Naive thymus-derived CD8-positive, alpha-beta T cell (primary cell): ENCODE measurements at places on chromosomes 13 and 19. TPM values are rescaled to one million over a fixed set of nuclear protein-coding genes. Genes with fewer than 3 reads are reported as not detected.
A peak's percentile ranks its signal among the peaks of the same experiment; 100 is the strongest.

GRCh38 chr19:8361921-8362793 lies 1.8 kb upstream of the ANGPTL4 start:
- H3K4me3 ChIP-seq = no peak overlapping the region
- DNase-seq = no peak
- H3K27me3 ChIP-seq = peaks cover 24% of the 10 kb centered on the region
- no peaks in the 10 kb centered on the region for H3K36me3 ChIP-seq
- no peak overlapping the region for H3K27ac ChIP-seq
- H3K4me1 ChIP-seq = peaks cover 9% of the 10 kb centered on the region

DNA sequence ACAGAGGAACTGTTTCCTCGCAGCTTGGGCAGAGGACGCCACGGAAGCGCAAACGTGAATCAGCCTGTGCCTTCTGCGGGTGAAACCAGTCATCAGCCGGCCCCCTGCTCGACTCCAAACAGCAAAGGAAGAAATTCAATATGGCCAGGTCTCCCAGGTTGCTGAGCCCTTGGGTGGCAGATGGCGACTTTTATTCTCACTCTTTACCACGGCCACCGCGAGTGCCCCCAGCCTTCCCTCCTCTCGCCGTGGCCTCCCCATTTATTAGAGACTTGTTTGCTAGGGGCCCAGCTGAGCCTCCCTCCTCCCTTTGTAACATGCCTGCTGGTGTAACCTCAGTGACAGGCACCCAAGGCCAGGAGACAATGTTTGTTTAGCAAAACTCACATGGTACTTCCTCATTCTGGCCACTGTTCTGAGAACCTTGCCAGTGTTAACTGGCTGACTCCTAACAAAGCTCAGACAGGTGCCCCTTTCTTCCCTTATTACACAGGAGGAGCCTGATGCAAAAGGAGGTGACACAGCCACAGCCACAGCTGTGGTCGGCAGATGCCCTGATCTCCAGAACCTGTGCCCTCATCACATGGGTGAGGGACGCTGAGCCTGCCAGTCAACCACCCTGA lies 5.8 kb downstream of the RAB20 start:
- H3K4me3 ChIP-seq = no peak overlapping the region
- H3K27ac ChIP-seq = peak overlapping the region; percentile 7
- DNase-seq = no peak
- H3K36me3 ChIP-seq = peaks cover 5% of the 10 kb centered on the region
- H3K27me3 ChIP-seq = no peaks in the 10 kb centered on the region

GRCh38 chr19:15631817-15632216 lies 8.9 kb upstream of the CYP4F3 start:
- H3K27ac ChIP-seq = no peak overlapping the region
- peaks cover 20% of the 10 kb centered on the region for H3K27me3 ChIP-seq
- no peak overlapping the region for H3K4me3 ChIP-seq
- peaks cover 5% of the 10 kb centered on the region for H3K4me1 ChIP-seq

DNA sequence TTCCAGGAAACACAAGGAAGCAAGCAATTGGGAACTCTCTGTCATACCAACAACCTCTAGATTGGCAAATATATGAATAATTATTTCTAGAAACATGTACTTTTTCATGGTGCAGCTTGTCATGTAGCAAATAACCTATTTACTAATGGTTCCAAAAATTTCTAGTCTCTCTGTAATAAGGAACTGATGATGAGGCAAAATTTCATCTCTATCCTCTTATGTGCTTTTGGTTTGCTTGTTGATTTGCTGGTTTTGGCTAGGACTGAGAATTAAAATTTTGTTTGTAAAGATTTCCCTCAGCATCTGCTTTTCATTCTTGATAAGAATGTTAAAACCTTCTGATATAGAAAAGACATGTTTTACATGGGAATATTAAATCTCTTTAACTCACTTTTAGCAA lies 123.2 kb upstream of the UFM1 start:
- no peaks in the 10 kb centered on the region for H3K27me3 ChIP-seq
- H3K36me3 ChIP-seq = no peaks in the 10 kb centered on the region
- H3K4me1 ChIP-seq = no peaks in the 10 kb centered on the region
- no peak overlapping the region for H3K27ac ChIP-seq
- no peak for DNase-seq
- H3K4me3 ChIP-seq = no peak overlapping the region

DNA sequence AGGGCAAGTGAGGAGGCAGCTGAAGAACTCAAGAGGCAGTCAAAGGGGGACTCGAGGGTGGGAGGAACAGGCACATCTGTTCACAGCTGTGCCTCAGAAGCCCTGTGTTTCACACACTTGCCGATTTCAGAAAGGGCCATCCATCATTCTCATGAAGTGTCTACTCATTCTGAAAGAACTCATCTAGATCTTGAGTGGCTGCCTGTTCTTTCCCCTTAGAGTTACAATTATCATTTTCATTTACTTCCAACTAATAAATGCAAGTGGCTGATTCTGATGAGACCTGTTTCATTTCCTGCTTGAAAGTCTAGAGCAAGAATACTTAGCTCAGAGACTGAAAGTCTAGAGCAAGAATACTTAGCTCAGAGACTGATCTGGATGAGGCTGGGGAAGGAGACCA lies 1145.1 kb downstream of the UQCRFS1 start:
- H3K4me3 ChIP-seq = no peak overlapping the region
- H3K4me1 ChIP-seq = no peaks in the 10 kb centered on the region
- DNase-seq = no peak
- H3K36me3 ChIP-seq = no peaks in the 10 kb centered on the region
- H3K27me3 ChIP-seq = no peaks in the 10 kb centered on the region

DNA sequence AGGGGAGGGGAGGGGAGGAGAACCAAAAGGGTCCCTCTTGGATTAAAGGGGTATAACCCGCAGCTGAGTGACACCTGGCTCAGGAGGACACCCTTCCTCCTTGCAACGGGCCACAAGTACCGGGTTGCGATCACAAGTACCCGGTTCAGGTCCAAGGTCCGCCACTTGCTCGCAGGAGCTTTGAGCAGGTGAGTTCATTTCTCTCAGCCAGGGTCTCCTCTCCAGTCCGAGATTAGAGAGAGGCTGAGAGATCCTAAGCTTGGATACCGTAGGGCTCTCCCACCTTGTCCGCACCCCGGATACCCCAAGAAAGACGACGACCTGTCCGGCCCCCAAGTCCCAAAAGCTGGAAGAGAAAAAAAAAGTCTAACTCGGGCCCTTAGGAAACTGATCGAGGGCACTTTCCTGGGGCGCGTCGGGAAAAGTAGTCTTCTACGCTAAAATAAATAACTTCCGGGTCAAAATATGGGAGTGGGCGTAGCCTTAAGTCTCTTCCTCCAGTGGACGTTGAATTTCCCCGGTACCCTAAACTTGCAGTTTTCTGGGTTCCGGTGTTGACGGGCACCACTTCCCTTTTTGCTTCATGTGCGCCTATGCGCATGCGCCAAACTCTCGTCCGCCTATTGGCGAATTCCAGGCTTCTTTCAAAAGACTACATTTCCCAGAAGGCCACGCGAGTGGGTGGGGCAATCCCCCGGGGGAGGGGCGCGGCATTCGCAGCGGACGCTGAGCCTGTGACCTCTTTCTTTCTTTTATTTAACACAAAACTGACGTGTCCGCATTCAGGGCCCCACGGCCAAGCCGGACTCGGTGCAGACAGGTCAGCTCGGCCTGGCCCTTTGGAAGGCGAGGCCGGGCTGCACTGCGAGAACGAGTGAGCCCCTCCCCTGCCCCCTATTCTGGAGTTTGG lies 4.4 kb downstream of the C19orf67 start:
- H3K27me3 ChIP-seq = no peaks in the 10 kb centered on the region
- H3K27ac ChIP-seq = peak overlapping the region; percentile 94
- no peaks in the 10 kb centered on the region for H3K36me3 ChIP-seq
- peaks cover 12% of the 10 kb centered on the region for H3K4me1 ChIP-seq
- H3K4me3 ChIP-seq = peak overlapping the region; percentile 98

DNA sequence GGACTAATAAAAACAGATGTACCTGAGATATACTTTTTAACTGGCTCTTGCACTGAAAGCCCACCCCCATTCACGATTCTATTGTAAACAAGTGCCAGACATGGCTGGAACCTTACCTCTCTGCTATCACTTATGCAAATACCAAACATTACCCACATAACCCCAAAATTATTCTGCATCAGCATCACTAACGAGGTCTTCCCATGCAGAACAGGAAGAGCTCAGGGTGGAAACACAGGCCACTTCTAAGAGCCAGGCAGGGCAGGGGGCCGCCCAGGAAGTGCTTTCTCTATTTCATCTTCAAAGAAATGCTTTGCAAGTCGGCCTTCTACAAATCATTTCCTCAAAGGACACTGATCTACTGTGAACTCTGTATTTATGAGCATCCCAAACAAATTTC lies 7.3 kb downstream of the IRS2 start:
- peak overlapping the region; percentile 51 for H3K27ac ChIP-seq
- H3K27me3 ChIP-seq = no peaks in the 10 kb centered on the region
- DNase-seq = peak; percentile 83

GRCh38 chr19:47104680-47105079 lies 8.9 kb downstream of the ZC3H4 start:
- peaks cover 2% of the 10 kb centered on the region for H3K36me3 ChIP-seq
- DNase-seq = no peak
- H3K27me3 ChIP-seq = no peaks in the 10 kb centered on the region
- no peak overlapping the region for H3K4me3 ChIP-seq

GRCh38 chr13:53719281-53719680 lies 690.7 kb downstream of the OLFM4 start:
- no peak overlapping the region for H3K4me3 ChIP-seq
- no peak for DNase-seq
- no peak overlapping the region for H3K27ac ChIP-seq
- H3K4me1 ChIP-seq = no peaks in the 10 kb centered on the region
- H3K27me3 ChIP-seq = no peaks in the 10 kb centered on the region

DNA sequence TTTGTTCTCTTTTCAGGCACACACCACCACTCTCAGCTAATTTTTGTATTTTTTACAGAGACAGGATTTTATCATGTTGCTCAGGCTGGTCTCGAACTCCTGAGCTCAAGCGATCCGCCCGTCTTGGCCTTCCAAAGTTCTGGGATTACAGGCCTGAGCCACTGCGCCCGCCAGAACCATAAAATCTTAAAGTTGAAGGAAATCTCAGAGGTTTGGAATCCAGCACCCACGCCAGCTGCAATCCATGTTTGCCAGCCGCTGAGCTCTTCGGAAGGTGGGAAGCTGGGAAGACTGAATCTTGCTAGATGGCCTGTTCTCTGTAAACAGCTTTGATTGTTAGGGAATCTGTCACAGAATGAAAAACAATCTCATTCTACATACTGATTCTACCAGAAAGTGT lies 38.5 kb downstream of the SPATA13 start:
- no peak overlapping the region for H3K4me3 ChIP-seq
- no peak overlapping the region for H3K27ac ChIP-seq
- no peaks in the 10 kb centered on the region for H3K27me3 ChIP-seq
- no peak for DNase-seq
- H3K4me1 ChIP-seq = peaks cover 14% of the 10 kb centered on the region
- H3K36me3 ChIP-seq = no peaks in the 10 kb centered on the region

GRCh38 chr13:53873558-53873957 lies 844.9 kb downstream of the OLFM4 start:
- no peak overlapping the region for H3K27ac ChIP-seq
- no peaks in the 10 kb centered on the region for H3K4me1 ChIP-seq
- H3K36me3 ChIP-seq = no peaks in the 10 kb centered on the region

DNA sequence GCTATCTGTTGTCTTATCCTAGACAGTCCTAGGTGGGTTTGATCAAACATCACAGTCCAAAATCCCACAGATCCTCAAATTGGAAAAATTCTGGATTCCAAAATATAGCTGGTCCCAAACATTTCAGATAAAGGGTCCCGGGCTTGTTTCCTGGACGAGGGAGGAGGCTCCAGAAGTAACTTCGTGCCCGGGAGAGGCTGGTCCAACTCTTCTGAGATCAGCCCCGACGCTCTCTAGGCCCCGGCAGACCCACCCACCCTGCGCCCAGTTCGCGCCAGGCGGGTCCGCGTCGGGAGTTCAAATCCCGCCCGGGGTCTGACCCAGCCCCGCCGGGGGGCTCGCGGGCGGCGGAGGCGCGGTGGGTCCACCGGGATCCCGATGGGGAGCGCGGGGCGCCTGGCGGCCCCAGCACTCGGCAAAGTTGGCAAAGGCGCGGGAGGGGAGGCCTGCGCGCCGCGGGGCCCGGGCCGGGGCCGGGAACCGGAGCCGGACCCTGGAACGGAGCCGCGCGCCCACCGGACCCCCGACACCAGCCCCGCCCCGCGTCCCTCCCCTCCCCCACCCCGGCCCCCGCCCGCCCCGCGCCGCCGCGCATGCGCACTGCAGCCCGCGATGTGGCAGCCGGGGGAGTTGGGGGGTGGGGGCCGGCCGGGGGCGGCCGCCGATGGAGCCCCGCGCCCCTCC lies 513 bp downstream of the MIER2 start:
- peak overlapping the region; percentile 93 for H3K4me3 ChIP-seq
- H3K27ac ChIP-seq = peak overlapping the region; percentile 92
- DNase-seq = no peak
- H3K27me3 ChIP-seq = no peaks in the 10 kb centered on the region

DNA sequence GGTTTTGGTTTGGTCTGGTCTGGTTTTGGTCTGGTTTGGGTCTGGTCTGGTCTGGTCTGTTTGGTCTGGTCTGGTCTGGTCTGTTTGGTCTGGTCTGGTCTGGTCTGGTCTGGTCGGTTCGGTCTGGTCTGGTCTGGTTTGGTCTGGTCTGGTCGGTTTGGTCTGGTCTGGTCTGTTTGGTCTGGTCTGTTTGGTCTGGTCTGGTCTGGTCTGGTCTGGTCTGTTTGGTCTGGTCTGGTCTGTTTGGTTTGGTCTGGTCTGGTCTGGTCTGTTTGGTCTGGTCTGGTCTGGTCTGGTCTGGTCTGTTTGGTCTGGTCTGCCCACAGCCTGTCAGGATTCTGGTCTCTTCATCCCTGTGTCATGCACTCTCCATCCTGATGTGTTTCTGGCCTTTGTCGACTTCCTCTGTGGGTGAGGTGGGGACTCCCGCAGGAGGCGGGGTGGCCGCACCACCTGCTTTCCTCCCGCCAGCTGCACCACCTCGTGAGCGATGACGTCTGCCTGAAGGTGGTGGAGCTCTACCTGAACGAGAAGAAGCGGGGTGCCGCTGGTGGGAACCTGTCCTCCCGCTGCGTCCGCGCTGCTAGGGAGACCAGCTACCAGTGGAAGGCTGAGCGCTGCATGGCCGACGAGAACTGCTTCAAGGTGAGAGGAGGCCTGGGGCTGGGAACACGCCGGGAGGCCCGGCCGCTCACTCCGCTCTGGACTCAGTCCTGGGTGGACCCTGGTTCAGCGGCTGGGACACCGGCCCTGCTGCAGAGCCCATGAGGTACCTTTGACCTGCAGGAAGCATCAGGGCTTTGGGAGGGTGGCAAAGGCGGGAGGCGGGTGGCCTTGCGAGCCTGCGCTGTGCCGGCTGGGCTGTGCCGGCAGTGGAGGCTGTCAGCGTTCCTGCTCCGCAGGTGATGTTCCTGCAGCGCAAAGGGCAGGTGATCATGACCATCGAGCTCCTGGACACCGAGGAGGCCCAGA lies 12.9 kb upstream of the F2RL3 start:
- no peak overlapping the region for H3K4me3 ChIP-seq
- no peak overlapping the region for H3K27ac ChIP-seq
- no peaks in the 10 kb centered on the region for H3K27me3 ChIP-seq
- DNase-seq = no peak
- H3K36me3 ChIP-seq = peaks cover 4% of the 10 kb centered on the region

Gene ADGRE1
- 2.3 TPM for total RNA-seq

Gene N4BP2L1
- 66.2 TPM for total RNA-seq

Gene ZNF223
- 7.6 TPM for total RNA-seq

Gene FNDC3A
- total RNA-seq = 36.7 TPM
